ENCODE measurements at places on chromosomes 4 and X.

DNA sequence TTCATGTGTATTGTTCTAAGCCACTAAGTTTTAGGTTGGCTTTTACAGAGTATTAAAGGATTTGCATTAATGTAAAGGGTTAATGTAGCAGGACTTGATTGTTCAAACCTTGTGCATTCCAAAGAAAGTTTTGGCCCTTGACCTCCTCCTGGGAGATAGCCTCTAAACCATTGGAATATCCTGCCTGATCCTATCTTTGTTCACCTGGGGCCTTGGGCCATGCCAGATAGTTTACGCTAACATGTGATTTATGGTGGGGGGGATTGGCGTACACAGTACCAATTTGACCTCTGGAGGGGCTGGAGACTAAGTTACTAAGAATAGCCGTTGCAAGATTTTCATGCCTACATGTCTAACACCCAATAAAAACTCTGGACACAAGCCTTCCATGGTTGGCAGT lies 1002.7 kb upstream of the PABPC4L start:
- DNase-seq = no peak

- DNase-seq = no peak
Observed at GRCh38 chr4:105633241-105633640, 75.2 kb downstream of the INTS12 start.

GRCh38 chrX:115949900-115950822 lies 220.4 kb upstream of the AGTR2 start:
- DNase-seq = no peak

- DNase-seq = no peak
Observed at GRCh38 chr4:73250642-73251041, 8.0 kb downstream of the ANKRD17 start.

DNA sequence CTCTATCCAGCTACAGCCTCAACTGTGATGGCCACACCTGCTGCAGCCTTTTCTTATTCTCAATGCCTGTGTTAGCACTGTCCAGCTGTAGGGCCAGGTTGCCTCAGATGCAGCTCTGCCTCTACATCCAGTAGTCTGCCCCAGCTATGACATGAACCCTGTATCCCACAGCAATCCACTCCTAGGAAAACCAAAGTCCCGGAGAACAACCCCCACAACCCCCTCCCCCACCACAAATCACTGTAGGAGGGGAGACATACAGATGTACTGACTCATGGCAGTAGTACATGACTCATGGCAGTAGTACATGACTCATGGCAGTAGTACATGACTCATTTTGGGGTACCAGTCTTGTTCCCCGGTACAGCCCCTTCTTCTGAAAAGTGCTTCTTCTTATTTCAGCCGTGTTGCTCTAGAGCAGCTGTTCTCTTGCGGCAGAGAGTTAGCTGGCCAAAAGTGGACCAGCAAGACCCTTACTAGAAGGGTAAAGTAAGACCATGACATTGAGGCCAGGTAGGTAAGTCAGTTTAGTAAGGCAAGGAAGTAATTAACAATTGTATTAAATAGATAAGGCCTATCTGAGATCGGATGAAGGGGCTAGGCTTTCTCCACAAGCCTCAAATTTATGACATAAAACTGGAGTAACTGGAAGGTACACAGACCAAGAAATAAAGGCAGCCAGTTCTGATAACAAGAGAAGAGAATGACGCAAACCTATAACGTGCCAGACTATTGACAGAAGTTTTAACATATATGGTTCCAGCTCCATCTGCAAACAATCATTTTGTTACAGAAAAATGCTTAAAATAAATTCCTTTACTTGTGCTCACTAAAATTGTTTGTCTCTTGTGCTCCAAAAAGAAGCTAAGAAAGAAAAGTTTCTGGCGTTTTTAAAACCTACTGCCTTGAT lies 221.4 kb downstream of the TACR3 start:
- no peak for DNase-seq
